ENCODE measurements at places on chromosomes 7 and 10. TPM values are rescaled to one million over a fixed set of nuclear protein-coding genes. Genes with fewer than 3 reads are reported as not detected.

The CALHM3 gene
- total RNA-seq, result not detected

The ADCY1 gene
- total RNA-seq, result 1.9 TPM

The SYT15 gene
- 2.2 TPM for total RNA-seq

The TMEM139 gene
- total RNA-seq, result not detected

The PPP1R9A gene
- 0.51 TPM for total RNA-seq

The CPSF4 gene
- 32.4 TPM for total RNA-seq

The ABCB8 gene
- 21.6 TPM for total RNA-seq

The SFRP4 gene
- total RNA-seq, result 2.6 TPM

The RBM20 gene
- total RNA-seq, result not detected

The NEUROD6 gene
- not detected for total RNA-seq

Measured in pericardium fibroblast (primary cell).